Thyroid gland (tissue), 4 donors: ENCODE measurements at places on chromosomes 7 and 10. TPM values are rescaled to one million over a fixed set of nuclear protein-coding genes. Genes with fewer than 3 reads are reported as not detected.

GRCh38 chr10:120610791-120611190 is 153.8 kb downstream of the PLPP4 start:
- H3K4me1 ChIP-seq = no peaks in the 10 kb centered on the region
- no peak overlapping the region for H3K27ac ChIP-seq
- H3K27me3 ChIP-seq = no peaks in the 10 kb centered on the region

DNA sequence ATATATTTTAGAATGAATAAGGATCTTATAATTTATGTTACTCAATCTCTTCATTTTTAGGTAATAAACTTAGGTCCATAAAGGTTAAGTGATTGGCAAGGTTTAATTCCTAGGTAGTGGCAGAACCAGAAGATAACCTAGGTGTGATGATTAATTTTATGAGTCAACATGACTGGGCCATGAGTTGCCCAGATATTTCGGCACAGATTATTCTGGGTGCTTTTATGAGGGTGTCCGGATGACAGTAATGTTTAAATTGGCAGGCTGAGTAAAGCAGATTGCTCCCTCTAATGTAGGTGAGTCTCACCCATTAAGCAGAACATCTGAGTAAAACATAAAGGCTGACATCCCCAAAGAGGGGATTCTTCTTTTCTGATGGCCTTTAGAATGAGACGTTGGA is 1349.3 kb upstream of the CELF2 start:
- H3K4me1 ChIP-seq = no peaks in the 10 kb centered on the region
- no peak for DNase-seq
- H3K27me3 ChIP-seq = no peaks in the 10 kb centered on the region
- no peaks in the 10 kb centered on the region for H3K36me3 ChIP-seq

OGDHL gene
- total RNA-seq = 40.3 TPM

DNA sequence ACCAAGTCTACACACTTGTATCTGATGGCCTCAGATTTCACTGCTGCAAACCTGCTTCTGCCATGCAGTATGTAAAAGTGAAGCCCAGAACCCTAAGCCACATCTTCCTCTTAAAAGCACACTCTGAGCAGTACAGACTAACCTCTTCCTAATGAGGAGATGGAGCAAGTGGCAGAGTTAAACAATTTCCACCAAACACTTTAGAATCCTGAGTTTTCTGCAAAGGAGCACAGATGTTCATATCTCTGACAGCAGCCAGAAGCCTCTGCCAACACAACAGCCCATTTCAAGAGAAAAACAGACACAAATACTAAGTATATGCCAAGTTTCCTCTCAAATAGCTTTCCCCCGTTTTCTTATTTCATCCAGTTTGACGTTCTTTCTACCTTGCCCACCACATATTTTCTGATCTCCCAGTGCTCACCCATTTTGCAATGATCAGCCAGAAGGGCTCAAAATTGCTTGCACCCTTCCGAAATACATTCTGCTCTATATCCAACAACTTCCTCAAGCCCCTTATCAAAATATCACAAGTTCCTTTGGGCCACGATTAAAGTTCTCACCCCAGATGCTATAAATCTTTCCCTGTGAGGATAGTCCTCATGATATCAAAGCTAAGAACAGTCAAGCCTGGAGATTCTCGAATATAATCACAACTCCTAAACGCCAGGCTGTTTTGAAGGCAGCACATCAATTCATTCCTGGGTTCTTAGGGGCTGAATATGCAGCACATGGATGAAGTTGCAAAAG is 27.5 kb downstream of the ELMO1 start:
- no peaks in the 10 kb centered on the region for H3K27me3 ChIP-seq
- H3K4me1 ChIP-seq = peaks cover 47% of the 10 kb centered on the region
- peak overlapping the region; percentile 39 for H3K27ac ChIP-seq
- no peak for DNase-seq
- no peak overlapping the region for H3K4me3 ChIP-seq
- H3K36me3 ChIP-seq = no peaks in the 10 kb centered on the region

AGAP3 gene
- total RNA-seq = 66.1 TPM

CRPPA gene
- total RNA-seq = 1.5 TPM

CNNM1 gene
- total RNA-seq = 0.67 TPM

- no peaks in the 10 kb centered on the region for H3K27me3 ChIP-seq
- no peaks in the 10 kb centered on the region for H3K36me3 ChIP-seq
- peaks cover 14% of the 10 kb centered on the region for H3K4me1 ChIP-seq
- H3K27ac ChIP-seq = no peak overlapping the region
- no peak for DNase-seq
Observed at GRCh38 chr10:86368046-86368445, 1.5 kb upstream of the GRID1 start.

DNA sequence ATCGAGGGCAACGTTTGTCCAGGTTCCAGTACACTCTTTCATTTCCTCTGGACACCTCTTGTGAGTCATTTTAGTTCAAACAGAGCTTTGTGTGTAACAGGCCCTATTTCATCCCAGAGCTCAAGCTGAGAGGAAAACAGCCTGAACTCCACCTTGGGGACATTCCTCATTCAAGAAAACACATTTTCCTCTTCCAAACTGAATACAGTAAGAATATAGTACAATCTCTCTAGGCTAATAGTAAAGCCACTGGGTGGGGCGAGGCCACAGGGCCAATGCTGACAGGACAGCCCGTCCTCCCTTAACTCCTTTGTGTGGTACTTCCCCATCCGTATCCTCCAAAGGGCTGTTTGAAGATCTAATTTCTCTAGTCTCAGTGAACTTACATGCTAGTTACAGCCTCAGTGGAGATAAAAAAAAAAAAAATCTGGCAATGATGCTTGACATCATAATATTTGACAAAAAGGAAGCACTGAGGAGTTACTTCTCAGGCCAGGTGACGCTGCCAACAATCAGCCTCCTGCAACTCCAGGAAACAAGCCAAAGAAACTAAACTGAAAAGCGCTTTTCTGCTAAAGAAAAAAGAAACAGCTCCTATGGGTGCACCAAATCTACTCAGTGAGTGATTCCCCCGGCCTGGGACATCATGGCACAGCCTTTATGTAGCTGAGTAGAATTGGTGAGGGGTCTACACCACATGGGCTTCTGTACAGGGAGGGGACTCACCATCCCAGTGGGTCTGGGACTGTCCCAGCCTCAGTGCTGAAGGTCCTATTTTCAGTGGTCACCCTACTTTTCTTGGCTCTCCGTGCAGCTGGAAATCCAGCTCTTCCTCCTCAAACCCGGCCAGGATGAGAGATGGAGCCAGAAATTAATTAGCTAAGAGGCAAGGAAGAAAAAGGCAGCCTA is 238.2 kb upstream of the NEBL start:
- peak; percentile 50 for DNase-seq
- no peaks in the 10 kb centered on the region for H3K27me3 ChIP-seq

DNA sequence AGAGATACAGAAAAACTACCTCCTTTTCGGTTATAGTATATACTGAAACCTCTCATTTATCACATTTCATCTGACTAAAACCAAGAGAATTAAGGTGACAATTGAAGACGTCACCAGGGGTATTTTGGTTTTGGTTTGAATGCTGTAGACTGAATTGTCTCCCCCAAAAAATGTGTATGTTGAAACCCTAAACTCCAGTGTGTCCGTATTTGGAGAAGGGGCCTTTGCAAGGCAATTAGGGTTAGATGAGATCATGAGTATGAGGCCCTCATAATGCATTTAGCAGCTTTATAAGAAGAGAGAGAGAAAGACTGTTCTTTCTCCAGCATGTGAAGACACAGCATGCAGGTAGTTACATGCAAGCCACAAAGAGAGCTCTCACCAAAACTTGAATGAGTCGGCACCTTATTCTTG is 59.5 kb downstream of the CACNA2D1 start:
- no peaks in the 10 kb centered on the region for H3K36me3 ChIP-seq
- H3K4me3 ChIP-seq = no peak overlapping the region
- H3K27me3 ChIP-seq = no peaks in the 10 kb centered on the region
- no peak for DNase-seq

COBL gene
- 17.2 TPM for total RNA-seq

LLCFC1 gene
- not detected for total RNA-seq

DNA sequence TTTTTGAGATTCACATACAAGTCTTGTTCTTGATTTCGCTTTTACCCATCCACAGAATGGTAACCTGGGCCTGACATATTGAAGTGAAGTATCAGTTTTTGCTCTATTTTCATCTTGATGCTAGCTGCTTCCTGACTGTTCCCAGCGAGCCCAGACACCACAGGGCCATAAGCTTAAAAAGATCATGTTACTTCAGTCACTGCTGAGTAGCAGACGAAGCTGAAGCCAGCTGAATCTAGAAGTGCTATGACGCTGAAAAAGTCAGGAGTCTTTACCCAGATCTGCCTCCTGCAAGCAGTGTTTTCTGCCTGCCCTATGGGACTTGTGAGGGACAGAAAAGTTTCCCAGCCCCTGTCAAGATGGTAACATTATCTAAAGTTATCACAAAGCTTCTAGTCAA is 2.7 kb upstream of the PRXL2A start:
- no peaks in the 10 kb centered on the region for H3K36me3 ChIP-seq
- no peak for DNase-seq
- H3K27ac ChIP-seq = no peak overlapping the region
- H3K27me3 ChIP-seq = no peaks in the 10 kb centered on the region

DNA sequence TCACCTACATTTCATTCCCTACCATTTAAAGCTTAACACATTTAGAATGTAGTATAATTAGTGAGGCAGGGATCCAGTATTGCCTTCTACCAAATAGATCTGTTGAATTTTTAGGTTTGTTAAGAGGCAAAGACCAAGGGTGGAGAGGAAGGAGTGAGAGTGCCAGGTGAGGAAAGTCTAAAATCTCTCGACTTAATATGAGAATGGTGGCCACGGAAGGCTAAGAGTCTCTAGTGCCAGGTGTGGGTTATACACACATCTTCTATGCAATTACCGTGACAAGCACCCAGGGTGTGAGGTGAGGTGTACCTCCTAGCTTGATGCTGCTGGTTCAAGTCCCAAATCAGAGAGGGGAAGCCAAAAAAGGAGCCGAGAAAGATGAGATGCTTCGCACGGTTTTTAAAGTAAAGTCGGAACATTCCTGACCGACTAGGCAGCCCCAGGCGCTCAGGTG is 439 bp downstream of the IQUB start:
- no peak overlapping the region for H3K4me3 ChIP-seq
- DNase-seq = no peak
- no peaks in the 10 kb centered on the region for H3K36me3 ChIP-seq
- no peaks in the 10 kb centered on the region for H3K4me1 ChIP-seq
- no peaks in the 10 kb centered on the region for H3K27me3 ChIP-seq

FXYD4 gene
- not detected for total RNA-seq

- peaks cover 41% of the 10 kb centered on the region for H3K36me3 ChIP-seq
- DNase-seq = peak; percentile 96
- H3K4me1 ChIP-seq = peaks cover 56% of the 10 kb centered on the region
Observed at GRCh38 chr10:44978570-44979280, at the start of gene DEPP1. DEPP1 (minus strand) TSS chr10:44978809; CDS start chr10:44978030, 779 bp downstream.

- H3K36me3 ChIP-seq = no peaks in the 10 kb centered on the region
- H3K4me1 ChIP-seq = no peaks in the 10 kb centered on the region
- H3K4me3 ChIP-seq = no peak overlapping the region
- DNase-seq = no peak
Observed at GRCh38 chr10:115049960-115050359, 43.2 kb upstream of the ATRNL1 start.

TAS2R5 gene
- total RNA-seq = 3.5 TPM

CDK14 gene
- 33.8 TPM for total RNA-seq

- peak; percentile 22 for DNase-seq
- no peaks in the 10 kb centered on the region for H3K27me3 ChIP-seq
- peak overlapping the region; percentile 46 for H3K27ac ChIP-seq
Observed at GRCh38 chr7:5574770-5575269, 151.2 kb upstream of the TNRC18 start.

DNA sequence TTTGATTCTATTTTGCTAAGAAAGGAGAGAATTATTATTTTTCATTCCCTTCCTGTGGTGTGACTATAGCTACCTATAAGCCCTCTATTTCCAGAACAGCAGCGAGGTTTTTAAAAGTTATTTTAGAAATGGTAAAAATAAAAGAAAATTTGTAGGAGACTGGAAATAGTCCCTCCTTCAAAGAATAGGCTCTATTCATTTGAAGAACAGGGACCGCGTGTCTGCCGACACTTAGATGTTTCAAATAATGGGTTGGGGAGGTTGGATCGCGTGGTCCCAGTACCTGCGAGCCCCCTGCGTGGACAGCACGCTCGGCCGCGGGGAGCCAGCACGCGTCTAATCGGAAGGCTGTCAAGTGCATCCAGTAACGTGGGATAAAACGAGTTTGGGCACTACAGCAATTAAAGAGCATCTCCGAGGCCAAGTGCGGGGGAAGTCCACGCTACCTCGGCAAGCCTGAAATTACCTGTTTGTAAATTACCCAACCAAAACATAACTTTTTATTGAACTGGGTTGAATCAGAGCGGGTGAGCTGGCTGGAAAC is 1.0 kb downstream of the CACNA2D1 start:
- H3K36me3 ChIP-seq = no peaks in the 10 kb centered on the region
- H3K27ac ChIP-seq = peak overlapping the region; percentile 93
- peaks cover 7% of the 10 kb centered on the region for H3K4me1 ChIP-seq
- peak overlapping the region; percentile 91 for H3K4me3 ChIP-seq
- peak; percentile 62 for DNase-seq

GRCh38 chr7:12923971-12924370 is 236.5 kb downstream of the ARL4A start:
- H3K27ac ChIP-seq = no peak overlapping the region
- DNase-seq = no peak
- no peaks in the 10 kb centered on the region for H3K36me3 ChIP-seq
- no peaks in the 10 kb centered on the region for H3K27me3 ChIP-seq
